ENCODE measurements at places on chromosomes 1 and 21.

DNA sequence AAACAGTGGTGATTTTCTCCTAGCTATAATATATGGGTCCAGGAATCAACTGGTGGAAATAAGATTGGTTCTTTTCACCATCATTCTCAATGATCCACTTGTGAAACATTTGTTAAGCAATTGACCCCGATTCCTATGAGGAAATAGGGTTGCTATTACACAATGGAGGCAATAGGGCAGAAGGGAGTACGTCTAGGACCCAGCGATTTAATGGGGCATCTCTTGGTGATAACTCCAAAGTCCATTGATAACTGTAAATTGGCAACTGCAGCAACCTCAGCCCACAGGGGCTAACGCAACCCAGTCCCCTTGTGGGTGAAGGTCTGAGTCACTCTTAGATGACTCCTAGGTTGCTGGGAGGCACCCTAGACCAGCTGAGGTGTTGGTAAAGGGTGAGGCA is 62.5 kb upstream of the BARHL2 start:
- no peak for DNase-seq

GRCh38 chr1:66492424-66492823 is 41.5 kb upstream of the SGIP1 start:
- DNase-seq = no peak

GRCh38 chr1:218390618-218391017 is 45.5 kb downstream of the TGFB2 start:
- no peak for DNase-seq

GRCh38 chr1:206939841-206940587 is 6.3 kb downstream of the PIGR start:
- DNase-seq = no peak

All from lower leg skin (tissue), 4 donors.